ENCODE measurements at places on chromosomes 7 and 10. TPM values are rescaled to one million over a fixed set of nuclear protein-coding genes. Genes with fewer than 3 reads are reported as not detected.

GRCh38 chr10:110686047-110686446 lies 41.9 kb downstream of the RBM20 start:
- no peaks in the 10 kb centered on the region for H3K36me3 ChIP-seq
- DNase-seq, result no peak
- no peak overlapping the region for H3K27ac ChIP-seq
- H3K4me1 ChIP-seq, result no peaks in the 10 kb centered on the region

DNA sequence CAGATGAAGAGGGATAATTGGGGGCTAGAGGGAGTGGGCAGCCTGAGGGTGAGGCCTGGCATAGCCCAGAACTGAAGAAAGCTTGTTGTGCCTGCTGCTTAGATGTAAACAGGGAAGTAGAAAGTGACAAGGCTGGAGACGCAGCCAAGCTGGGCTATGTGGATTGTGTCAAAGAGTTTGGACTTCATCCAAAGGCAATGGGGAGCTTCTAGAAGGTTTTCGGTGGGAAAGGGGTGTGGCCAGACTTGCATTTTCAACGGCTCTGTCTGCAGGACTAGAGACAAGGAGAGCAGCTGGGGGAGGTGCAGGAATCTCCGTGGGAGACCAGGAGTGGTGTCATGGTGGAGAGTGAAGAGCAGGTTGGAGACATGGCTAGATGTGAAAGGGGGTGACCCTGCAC lies 48.8 kb downstream of the GOLGA7B start:
- H3K4me1 ChIP-seq, result no peaks in the 10 kb centered on the region
- no peak for DNase-seq
- H3K27me3 ChIP-seq, result peaks cover 18% of the 10 kb centered on the region
- no peak overlapping the region for H3K27ac ChIP-seq
- H3K36me3 ChIP-seq, result no peaks in the 10 kb centered on the region

DNA sequence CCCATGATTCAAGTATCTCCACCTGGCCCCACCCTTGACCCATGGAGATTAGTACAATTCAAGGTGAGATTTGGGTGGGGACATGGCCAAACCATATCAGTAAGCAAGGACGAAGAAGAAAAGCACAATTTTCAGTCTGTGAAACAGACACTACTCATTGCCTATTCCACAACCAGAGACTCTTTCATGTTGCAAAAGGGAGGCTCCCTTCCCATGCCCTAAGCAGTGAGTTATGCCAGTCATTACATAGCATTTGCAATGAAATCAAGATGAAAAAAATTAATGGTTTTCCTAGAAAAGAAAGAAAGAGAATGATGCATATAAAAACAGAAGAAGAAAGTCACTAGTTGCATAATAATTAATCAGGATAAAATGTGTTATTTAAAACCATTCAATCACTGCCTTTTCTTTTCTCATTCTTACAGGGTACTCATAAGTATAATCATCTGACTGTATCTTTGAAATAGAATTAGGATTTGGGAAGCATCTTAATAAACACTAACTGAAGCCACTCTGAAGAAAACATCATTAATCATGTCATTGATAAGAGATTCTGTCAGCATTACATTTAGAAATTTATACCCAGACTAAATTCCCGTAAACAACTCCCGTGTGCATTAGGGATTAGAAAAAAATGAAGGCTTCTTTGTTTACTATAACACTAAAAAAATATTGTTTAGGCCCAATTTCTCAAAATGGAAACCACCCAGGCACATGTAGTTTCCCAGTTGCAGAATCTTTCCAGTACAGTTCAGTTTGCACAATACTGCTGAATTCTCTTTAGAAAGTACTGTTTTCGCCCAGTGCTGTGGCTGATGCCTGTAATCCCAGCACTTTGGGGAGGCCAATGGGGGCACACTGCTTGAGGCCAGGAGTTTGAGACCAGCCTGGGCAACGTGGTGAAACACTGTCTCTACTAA lies 9.1 kb downstream of the PRPS1L1 start:
- H3K27me3 ChIP-seq, result no peaks in the 10 kb centered on the region
- H3K36me3 ChIP-seq, result no peaks in the 10 kb centered on the region
- H3K27ac ChIP-seq, result no peak overlapping the region
- no peak for DNase-seq

DNA sequence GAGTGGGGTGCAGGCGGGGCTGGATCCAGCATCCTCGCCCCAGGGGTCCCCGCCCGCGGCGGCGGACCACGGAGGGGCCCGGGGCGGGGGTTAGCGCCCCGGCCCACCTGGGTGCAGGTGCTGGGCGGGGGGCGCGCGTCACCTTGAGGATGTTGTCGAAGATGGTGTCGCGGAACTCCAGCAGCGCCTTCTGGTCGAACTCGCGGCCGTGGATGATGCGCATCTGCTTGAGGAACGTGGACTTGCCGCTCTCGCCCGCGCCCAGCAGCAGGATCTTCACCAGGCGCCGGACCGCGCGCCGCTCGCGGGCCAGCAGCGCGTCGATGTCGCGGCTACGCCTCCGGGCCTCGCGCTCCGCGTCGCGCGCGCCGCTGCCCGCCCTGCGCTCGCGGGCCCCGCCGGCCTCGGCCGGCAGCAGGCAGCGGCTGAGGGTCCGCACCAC lies 376 bp downstream of the GNA12 start:
- peaks cover 14% of the 10 kb centered on the region for H3K4me1 ChIP-seq
- H3K4me3 ChIP-seq, result peak overlapping the region; percentile 86
- no peak overlapping the region for H3K27ac ChIP-seq

HMX2 gene
- 0.19 TPM for total RNA-seq

GRCh38 chr10:79418886-79419595 lies 26.4 kb downstream of the ZCCHC24 start:
- DNase-seq, result no peak
- H3K4me1 ChIP-seq, result peaks cover 29% of the 10 kb centered on the region
- H3K36me3 ChIP-seq, result no peaks in the 10 kb centered on the region

DNA sequence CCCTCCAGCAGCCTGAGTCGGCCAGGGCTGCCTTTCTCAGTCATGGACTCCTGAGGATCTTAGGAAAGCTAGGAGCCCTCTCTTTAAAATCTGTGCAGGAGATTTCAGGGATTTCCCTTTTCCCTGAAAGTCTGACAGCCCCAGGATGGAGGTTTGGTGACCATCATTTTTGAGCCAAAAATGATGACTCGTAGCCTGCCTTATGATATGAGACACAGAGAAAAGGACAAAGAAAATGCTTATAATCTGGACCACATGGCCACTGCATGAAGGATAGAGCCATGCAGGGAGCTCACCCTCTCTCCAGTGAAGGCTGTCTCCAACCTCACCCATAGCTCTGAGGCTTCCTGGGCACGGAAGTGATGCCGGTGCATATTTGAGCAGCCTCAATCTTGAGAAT lies 106.6 kb upstream of the CHST15 start:
- no peak overlapping the region for H3K27ac ChIP-seq
- H3K4me1 ChIP-seq, result peaks cover 28% of the 10 kb centered on the region
- no peak overlapping the region for H3K4me3 ChIP-seq
- no peaks in the 10 kb centered on the region for H3K36me3 ChIP-seq

All from type B pancreatic cell (in vitro differentiated cells).